ENCODE measurements at places on chromosomes 2 and 18.

- peak; percentile 16 for DNase-seq
These were observed 27.7 kb upstream of the DCC start for GRCh38 chr18:52312346-52312745.

DNA sequence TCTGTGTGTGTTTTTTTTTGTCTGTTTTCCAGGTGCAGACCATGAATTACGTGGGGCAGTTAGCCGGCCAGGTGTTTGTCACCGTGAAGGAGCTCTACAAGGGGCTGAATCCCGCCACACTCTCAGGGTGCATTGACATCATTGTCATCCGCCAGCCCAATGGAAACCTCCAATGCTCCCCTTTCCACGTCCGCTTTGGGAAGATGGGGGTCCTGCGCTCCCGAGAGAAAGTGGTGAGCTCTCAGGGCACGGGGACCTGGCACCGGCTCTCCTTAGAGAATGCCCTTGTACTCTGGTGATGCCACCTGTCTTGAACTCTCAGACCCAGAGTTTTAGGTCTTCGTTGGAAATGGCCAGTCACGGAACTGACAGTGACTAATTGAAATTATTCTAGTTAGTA, 19.1 kb downstream of the LPIN1 start:
- DNase-seq: no peak

DNA sequence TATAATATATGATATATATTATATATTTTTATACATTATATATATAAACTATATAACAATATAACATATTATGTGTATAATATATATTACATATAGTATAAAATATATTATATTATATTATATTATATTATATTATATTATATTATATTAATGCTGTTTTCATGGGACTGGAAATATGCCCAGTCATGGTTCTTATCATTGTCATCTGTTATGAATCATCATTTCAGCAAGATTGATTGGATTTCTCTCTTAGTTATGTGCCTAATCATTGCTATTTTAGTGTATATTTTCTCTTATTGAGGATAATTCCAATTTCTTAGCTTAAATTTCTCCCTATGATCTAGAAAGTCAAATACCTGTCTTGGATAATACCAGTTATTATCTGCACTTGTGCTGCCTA, 617.8 kb downstream of the TRIB2 start:
- no peak for DNase-seq

GRCh38 chr2:11655495-11655894, 14.5 kb downstream of the NTSR2 start:
- DNase-seq: no peak

DNA sequence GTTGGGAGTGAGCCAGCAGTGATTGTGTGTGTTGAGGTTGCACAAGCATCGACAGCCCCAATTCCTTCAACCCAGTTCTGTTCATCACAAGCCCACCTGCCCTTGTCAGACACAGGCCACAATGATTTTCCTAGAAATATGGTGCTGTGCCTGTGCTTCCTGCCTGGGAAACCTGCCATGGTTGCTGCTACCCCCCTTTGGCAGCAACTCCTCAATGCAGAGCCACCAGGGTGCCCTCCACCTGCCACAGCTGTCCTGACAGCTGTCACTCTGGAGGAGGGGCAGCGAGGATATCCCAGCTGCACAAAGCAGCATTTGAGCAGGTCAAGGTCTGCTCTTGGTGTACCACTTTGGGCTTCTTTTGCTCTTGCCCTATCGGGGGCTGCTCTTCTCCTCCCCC, 27.1 kb downstream of the SMIM21 start:
- no peak for DNase-seq

GRCh38 chr2:108355906-108356734, 21.6 kb upstream of the SULT1C4 start:
- DNase-seq: no peak

DNA sequence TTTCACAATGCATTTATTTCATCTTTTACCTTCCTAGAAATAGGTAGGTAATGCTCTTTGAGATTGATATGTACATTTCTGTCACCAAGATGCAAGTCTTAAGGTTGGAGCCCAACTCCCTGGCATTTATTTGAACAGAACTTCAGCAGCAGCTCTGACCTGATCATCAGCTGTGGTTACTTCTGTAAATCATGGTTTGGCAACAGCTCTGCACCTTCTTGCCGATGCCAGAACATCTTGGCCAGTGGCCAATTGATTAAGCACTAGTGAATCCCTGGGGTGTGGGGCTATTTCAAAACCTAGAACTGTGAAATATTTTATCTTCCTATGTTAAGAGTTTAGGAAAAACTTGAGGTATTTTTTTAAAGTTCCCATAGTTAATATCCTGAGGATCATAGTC, 124.8 kb upstream of the NYAP2 start:
- DNase-seq: peak; percentile 71

GRCh38 chr2:160533482-160533881, 39.9 kb upstream of the RBMS1 start:
- no peak for DNase-seq

DNA sequence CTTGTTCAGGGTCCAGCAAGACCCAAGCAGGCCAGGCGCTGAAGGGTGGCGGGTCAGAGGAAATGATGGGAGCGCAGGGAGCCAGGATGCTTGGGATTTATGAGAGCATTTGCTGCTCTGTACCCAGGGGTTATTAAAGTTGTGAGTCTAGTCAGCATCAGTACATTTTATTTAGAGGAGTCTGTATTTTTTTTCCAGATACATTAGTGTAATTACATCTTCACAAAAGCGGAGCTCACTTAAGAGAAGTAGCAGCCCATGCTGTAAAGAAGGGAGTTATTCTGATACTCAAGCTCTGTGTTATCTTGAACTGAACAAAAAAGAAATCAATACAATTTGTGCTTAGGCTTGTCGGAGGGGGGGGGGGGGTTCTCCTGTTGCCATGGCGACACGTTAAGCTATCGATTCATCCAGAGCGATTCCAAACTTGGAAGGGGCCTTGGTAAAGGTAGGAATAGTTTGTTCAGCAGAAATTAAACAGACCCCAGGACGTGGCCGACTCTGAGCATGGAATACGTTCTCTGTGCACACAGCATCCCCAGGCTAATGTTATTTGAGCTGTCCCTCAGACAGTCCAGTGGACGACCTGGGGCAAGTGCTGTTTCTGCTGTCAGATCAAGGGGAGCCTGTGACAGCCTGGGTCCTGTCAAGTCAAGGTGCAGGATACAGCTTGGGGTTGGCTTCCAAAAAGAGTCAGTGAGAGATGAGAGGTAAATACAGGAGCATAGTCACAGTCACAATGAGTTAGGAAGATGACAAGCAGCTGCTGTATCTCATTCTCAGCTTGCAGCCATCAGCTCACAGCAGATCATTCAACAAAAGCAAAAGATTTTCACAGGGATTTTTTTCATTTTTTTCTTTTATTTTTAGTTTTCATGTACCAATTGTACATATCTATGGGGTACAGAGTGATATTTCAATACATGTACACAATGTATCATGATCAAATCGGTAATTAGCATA, 387.6 kb downstream of the DCDC2C start:
- DNase-seq: no peak

DNA sequence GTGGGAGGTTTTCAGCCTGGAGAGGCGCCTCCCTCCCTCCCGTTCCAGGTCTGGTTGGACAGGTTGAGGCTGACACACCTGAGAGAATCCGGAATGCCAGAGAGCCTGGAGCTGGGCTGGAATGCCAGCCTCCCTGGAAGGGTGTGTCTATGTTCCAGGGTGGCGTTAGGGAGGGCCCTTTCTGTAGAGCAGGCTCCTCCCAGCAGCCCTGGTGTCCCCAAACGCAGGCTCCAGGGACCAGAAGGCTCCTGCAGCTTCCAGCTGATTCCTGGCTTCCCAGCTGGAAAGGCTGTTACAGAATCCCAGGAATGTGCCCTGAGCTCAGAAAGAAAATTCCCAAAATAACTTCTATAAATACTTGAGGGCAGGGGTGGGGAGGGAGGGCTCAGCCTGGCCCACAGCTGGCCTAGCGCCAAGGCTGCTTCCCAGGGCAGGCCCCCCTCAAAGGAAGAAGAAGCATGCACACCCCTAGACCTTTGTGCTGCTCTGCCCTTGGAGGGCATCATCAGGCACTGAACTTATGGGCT, 85.4 kb downstream of the STPG4 start:
- peak; percentile 93 for DNase-seq

DNA sequence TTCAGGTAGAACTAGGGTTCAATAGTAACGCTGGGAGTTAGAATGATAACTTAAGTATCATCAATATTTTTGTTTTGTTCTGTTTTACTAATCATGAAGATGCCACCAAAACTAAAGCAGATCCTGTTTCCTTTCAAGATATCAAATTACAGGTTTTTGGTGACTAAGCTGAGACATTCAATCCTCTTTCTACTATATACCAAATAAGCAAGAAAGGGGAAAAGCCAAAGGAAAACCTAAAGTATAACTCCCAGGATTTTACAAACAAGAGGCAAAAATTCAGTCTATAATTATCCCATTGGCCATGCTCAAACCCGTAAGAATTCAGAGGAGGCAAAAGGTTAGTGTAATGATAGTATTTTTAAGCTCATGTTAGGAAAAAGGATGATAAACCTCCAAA, 175.2 kb upstream of the CCDC150 start:
- no peak for DNase-seq

DNA sequence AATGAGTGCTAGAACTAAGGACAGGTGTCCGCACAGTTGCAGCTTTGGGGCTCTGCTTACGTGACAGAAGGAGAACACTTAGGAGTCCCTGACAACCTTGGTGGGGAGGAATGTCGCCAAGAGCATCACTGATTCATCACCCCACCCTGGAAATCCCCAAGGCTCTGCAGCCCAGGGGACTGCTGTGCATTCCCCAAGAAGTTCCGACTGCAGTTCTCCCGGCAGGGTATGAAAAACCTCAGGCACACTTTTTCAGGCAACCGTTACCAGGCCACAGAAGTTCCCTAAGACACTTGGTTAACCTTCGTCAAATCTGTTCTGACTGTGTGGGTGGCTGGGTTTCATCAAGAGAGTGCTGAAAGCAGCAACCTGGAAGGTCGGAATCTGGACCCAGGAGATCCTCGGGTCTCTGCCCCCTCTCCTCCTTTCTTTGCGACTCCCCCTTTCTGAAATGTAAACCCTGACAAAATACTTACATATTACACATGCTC, 192.1 kb upstream of the CXCR4 start:
- DNase-seq: no peak

DNA sequence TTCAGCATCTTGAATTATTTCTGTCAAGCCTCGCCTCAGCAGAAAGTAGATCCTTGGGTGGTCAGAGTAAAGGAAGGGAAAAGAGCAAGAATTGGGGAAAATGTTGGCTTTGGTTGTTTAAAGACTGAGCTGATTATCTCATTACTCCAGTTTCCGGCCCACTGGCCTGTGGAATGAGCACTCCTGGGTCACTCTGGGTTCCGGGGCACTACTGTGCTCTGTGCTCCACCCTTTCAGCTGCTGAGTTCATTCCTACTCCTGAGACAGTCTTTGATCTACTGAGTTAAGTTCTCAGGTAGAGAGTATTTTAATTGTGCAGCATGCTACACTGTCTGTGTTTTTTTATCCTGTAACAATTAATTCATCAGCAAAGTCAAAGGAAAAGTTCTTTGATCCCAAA, 427.7 kb downstream of the CDH2 start:
- DNase-seq: no peak

DNA sequence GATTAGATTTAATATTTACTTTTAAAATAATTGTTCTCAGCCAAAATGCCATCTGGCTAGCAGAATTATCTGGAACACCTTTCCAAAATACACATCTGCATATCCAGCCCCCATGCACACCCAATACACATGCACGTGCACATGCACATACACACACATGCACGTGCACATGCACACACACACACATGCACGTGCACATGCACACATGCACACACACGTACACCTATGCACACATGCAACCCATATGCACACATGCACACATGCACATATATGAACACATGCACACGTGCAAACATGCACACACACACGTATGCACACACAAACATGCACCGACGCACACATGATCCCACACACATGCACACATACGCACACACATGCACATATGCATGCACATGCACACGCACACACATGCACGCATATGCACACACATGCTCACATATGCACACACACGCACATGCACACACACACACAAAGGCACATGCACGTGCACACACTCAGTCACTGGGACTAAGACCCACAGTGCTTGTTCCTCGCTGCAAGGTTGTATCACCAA, 53.5 kb downstream of the COPS8 start:
- DNase-seq: no peak

GRCh38 chr2:177708660-177709444, 316.3 kb downstream of the AGPS start:
- DNase-seq: no peak

- DNase-seq: no peak
These were observed 35.8 kb downstream of the POLR1A start for GRCh38 chr2:86069783-86070339.

GRCh38 chr2:121038031-121038430, 247.0 kb downstream of the TFCP2L1 start:
- no peak for DNase-seq

DNA sequence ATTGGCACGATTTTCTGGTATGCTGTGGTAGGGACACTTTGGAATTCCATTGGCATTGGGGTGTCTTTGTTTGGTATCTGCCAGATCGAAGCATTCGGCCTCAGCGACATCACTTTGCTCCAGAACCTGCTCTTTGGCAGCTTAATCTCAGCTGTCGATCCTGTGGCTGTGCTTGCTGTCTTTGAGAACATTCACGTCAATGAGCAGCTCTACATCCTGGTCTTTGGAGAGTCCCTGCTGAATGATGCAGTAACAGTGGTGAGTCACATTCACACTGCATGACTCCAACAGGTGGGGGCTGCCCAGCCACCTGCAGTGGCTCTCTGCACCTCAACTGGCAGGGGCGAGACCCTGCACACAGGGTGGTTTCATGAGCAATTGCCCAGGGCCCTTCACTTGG, 38.4 kb downstream of the SLC9A2 start:
- no peak for DNase-seq

- no peak for DNase-seq
These were observed 259.7 kb upstream of the STON1 start for GRCh38 chr2:48270209-48270608.

DNA sequence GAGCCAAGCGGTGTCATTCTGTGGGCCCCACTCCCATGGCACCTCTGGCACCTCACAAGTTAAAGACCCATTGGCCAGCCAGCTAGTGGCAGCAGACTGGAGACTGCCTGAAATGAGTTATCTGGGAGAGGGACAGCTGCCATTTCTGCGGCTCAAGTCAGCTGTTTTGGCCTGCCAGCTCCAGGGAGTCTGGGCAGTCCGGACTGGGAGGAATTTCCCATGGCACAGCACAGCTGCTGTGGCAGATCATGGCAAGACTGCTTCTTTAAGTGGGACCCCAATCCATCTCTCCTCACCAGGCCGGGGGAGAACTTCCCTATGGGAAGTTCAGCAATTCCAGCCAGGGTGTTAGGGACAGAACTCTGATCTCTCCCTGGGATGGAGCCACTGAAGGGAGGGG, 2187.6 kb upstream of the CELF4 start:
- no peak for DNase-seq

- no peak for DNase-seq
These were observed 52.0 kb upstream of the CHAC2 start for GRCh38 chr2:53715568-53715967.

DNA sequence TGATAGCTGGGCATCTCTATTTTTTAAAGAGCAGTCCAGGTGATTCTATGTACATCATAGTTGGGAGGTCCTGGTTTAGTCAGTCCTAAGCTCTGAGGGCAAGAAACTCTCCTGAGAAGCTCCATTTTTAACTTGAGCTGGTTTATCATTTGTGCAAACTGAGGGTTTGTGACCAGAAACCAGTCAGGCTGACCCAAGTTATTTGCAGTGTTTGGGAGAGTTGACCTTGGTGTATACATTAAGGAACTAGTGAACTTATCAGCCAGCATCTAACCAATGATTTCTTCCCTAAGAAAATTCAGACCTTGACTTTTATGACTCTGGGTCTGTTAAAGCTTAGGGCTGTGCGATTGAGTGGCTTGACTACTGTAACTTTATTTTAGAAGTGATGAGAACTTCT, 10.6 kb upstream of the MGAT5 start:
- no peak for DNase-seq

Measured in fibroblast of upper back skin (primary cell).